Skeletal muscle tissue (tissue), 5 donors: ENCODE measurements at places on chromosomes 4 and X. TPM values are rescaled to one million over a fixed set of nuclear protein-coding genes. Genes with fewer than 3 reads are reported as not detected.

NWD2 gene
- not detected for total RNA-seq

TMEM47 gene
- 54.8 TPM for total RNA-seq

GTPBP6 gene
- total RNA-seq: 30.8 TPM

UGT2B11 gene
- not detected for total RNA-seq

GABRE gene
- total RNA-seq: 41.8 TPM

ETDB gene
- total RNA-seq: not detected

NXF3 gene
- total RNA-seq: not detected

STS gene
- total RNA-seq: 4.7 TPM

TCEANC gene
- 14.1 TPM for total RNA-seq

SSX4 gene
- total RNA-seq: not detected

NHSL2 gene
- 4.7 TPM for total RNA-seq

ADAMTS3 gene
- 2.1 TPM for total RNA-seq
